Amniotic epithelial cell (primary cell): ENCODE measurements at places on chromosomes 7 and 10.

GRCh38 chr7:40211276-40212003 is 76.6 kb downstream of the SUGCT start:
- peak; percentile 74 for DNase-seq

DNA sequence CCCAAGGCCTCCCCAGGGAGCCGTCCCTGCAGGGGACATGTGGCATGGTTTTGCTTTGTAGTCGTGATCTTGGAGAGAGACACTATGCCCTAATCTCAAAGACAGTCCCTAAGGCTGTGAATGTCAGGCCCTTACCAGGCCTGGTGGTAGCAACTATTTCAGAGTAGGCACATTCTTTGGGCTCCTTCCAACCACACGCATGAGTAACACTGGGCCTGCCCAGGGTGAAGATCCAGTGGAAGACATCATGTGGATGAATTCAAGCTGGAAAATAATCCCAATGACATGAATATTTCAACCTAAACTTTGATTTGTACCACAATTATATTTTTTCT is 39.5 kb upstream of the INSIG1 start:
- DNase-seq, result peak; percentile 55

- no peak for DNase-seq
These were observed 64.0 kb downstream of the ZNF33B start for GRCh38 chr10:42574336-42574735.

DNA sequence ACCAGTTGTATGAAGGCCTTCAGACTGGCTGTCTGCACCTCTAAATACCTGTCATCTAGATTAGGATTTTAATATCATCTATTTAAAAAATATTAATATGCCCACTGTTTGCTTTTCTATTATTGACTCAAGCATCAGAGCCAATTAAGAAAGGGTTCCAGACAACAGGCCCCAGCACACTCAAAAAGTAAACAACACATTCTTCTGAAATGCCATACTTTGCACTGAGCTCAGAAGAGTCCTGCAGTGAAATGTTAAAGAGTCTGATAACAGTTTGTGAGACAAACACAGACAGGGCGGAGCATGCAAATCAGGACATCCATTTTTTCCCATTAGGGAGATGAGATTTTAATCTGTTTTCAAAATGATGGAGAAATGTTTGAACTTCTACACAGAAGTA is 45.9 kb upstream of the KLF6 start:
- peak; percentile 49 for DNase-seq

DNA sequence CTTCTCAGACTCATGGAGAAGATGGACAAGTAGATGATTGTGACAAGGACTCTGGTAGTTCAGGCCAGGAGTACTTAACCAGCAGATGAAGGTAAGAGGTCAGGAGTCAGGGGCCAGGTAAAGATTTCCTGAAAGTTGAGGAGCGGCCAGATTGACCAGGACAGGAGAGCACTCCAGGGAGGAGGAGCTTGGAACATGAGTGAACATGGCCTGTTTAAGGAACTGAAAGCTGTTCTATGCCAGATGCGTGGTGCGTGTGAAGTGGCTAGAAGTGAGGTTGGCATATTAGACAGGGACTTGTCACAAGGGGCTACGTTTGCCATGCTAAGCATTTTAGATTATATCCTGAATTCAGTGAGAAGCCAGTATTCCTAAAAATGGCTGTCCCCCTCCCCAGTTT is 157.2 kb downstream of the WNT2 start:
- DNase-seq, result no peak

DNA sequence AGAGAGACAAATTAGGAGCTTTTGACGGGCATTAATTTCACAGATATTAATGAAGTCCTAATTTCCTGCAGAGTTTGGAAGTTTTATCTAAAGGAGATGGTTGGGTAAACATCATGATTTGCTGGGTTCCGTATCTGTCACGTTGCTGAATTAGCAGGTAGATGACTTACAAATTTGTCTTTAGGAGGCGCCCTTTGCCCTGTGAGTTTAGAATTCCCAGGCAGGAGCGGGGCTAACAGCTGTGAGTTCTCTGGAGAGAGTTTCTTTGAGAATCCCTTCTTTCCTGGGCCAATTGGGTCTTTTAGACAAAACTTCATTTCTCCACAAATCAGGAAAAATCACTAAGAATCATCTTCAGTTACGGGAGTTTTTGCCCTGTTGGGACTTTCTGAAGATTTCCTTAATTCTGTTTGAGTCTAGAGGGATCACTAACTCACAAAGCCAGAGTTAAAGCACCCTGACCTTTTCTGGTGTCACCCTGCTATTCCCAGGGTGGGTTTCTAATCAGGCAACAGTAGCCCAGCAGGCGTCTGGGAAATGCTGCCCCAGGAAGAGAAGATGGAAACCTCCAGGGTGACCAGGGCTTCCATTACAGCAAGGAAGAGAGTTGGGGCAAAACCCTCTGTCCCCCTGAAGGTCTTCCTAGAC is 63.7 kb downstream of the PRKCQ start:
- DNase-seq, result no peak

DNA sequence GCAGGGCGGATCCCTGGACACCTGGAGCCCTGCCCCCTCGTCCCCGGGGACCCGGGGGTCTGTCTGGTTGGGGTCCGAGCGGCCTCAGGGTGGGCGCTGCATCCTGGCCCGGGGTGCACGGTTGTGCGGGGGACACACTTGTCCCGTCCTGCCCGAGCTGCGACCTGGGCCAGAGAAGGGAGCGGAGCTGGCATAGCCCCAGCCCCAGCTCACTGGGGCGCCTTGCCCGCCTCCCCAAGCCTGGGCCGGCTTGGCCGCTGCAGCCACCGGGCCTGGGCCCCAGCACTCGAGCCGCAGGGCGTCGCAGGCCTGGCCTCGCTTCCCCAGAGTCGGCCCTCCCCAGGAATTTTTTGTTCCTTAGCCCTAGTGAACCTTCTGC is 54.5 kb downstream of the GLRX3 start:
- DNase-seq, result no peak

DNA sequence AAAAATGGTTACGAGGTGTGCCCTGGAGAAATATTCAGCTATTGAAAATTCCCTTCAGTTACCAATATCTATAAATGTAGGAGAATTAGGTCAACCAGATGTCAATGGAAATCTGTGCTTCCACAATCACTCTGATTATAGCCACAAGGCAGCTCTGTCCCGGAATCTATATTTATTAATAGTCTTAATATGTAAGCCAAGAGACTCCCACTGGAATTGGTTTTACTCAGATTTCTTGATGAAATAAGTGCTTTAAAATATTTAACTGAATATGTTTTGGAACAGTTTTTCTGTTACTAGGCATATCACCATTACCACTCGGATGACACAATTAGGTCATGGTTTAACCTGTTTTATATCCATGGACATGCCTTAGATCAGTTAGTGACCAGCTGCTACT is 169.6 kb downstream of the POM121L12 start:
- DNase-seq, result no peak

DNA sequence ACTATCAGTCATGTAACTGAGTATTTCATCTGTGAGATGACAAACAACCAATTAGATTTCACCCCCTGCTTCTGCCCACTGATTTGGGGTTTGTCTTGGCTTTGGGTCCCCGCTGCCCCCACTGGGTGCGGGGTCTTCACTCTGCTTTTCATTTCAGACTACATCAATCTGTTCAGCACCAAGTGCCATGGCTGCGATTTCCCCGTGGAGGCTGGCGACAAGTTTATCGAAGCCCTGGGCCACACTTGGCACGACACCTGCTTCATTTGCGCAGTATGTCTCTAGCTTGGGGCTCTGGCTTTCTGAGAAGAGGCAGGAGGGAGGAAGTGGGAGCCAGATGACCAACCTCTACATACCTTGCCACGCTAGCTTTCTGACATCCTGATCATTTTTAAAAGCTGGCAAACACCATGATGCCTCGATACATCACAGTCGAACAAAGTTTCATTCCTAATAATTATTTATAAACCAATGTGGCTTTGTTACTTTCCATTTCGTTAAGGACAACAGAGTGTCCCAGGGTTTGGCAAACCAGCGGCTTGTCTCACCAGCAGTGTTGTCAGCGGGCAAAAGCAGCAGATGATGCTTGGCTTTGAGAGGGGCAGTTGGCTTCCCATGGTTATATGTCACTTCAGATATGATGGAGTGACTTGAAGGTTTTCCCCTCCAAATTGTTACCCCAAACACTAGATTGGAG is 30.3 kb upstream of the BMPR1A start:
- DNase-seq, result no peak

- DNase-seq, result peak; percentile 17
These were observed 767.2 kb downstream of the TNS3 start for GRCh38 chr7:46814516-46815250.

- DNase-seq, result no peak
These were observed 6.5 kb downstream of the TMEM176B start for GRCh38 chr7:150793569-150794238.

DNA sequence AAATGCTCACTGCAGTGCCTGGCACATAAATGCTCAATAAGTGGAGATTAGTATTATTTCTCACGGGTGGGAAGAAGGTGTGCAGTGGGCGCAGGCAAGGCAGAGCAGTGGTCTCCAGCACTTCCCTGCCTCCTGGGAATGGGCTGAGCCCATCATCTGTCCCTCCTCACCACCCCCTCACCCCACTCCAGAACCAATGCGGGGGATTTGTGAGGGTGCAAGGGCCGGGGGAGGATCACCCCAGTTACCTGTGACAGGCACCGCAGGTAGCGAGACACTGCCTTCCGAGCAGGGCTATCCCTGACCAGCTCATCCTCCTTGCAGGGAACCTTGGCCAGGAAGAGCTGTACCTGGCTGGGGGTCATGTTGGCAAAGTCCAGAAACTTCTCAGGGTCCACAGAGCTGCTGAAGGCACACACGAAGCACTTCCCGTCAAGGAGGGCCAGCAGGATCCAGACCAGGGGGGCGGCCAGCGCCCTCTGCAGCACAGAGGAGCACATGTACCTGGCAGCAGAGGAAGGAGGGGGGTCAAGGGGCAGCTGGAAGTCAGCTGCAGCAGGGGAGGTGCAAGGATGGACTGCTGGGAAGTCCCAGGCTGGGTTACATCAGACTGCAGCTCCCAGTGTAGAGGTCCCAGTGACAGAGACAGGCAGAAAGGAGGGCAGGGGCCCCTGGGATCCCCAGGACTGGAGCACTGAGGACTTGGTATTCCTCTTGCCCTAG is 2.8 kb downstream of the CALHM3 start:
- no peak for DNase-seq

GRCh38 chr7:97495487-97495886 is 236.4 kb upstream of the TAC1 start:
- DNase-seq, result no peak

DNA sequence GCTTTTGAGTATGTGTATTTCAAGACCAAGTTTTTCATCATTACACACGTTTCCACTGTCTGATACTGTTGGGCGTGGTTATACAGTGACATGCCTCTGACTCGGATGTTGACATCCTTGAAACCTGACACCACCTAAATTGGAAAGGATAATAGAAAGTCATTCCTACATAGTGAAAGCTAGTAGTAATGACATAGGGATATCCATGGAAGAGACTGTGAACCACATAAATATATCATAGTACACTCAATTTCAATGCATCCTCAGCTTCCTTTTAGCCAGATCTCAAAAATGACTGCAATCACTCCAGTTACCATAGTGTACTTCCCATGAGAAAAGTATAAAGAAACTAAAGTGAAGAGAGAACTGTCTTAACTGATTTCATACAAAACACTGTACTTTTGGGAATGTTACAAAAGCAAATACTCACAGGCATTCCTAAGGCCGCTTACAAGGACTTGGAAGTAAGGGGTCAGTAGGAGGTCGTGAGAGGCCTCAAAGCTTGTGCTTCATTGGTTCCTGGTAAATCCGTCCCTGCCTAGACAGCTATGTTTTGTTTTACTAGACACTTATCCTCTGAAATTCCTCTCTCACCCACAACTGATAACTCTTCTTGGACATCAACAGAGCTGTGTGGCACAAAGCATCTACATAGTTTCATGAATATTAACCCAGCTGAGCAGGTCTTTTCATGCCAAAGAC is 71.8 kb upstream of the VWDE start:
- DNase-seq, result peak; percentile 97

DNA sequence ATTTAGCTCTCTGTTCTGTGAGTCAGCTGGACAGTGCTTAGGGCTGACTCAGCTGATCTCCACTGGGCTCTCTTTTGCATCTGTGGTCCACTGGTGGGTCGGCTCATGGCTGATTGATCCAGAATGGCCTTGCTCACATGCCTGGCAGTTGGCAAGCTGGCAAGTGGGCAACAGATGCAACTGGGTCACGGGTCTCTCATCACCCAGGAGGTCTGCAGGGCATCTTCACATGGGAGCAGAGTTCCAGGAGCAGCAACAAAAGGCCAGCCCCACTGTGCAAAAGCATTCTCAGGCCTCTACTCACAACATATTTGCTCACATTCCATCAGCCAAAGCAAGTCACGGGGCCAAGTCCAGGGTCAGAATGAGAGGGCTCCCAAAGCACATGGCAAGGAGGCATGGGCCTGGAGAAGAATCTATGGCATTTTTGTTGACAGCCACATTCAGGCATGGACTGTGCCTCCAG is 98.8 kb downstream of the OAT start:
- DNase-seq, result no peak

DNA sequence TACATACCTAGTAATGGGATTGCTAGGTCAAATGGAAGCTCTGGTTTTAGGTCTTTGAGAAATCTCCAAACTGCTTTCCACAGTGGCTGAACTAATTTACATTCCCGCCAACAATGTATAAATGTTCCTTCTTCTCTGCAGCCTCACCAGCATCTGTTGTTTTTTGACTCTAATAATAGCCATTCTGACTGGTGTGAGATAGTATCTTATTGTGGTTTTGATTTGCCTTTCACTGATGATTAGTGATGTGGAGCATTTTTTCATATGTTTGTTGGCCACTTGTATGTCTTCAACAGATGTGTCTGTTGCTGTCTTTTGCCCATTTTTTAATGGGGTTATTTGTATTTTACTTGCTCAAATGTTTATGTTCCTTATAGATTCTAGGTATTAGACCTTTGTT is 675.5 kb downstream of the SUGCT start:
- DNase-seq, result no peak

- no peak for DNase-seq
These were observed 90.8 kb downstream of the JCAD start for GRCh38 chr10:29968585-29968984.

GRCh38 chr7:157458254-157458633 is 121.4 kb downstream of the DNAJB6 start:
- no peak for DNase-seq

GRCh38 chr7:156240532-156240931 is 400.0 kb upstream of the RNF32 start:
- DNase-seq, result no peak

DNA sequence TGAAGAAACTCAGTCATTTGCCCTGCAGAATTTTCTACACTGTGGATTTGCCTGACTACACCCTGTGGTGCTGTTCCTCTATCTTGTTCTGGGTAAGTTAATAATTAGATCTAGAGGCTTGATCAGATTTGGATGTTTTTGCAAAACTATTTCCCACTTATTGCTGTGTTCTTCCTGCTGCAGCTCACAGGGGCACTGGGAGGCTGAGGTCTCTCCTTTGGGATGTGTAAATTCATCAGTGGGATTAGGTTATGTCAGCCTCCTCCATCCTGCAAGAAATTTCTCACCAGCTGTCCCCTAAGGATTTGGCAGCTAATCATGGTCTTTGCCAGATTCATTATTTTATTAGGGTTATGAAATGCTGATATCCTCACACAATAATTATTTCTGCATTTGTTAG is 148.1 kb upstream of the ZNF32 start:
- peak; percentile 35 for DNase-seq

GRCh38 chr7:74202841-74203556 is 6.8 kb upstream of the LAT2 start:
- DNase-seq, result peak; percentile 59

GRCh38 chr7:91325726-91326125 is 61.5 kb downstream of the FZD1 start:
- DNase-seq, result no peak

GRCh38 chr10:78207216-78207615 is 173.6 kb downstream of the RPS24 start:
- DNase-seq, result no peak
